ENCODE measurements at places on chromosomes 3 and 15.

GRCh38 chr3:37435572-37435971 lies 261.2 kb upstream of the LRRFIP2 start:
- no peak for DNase-seq

GRCh38 chr3:170419557-170420087 lies 954 bp downstream of the CLDN11 start:
- no peak for DNase-seq

DNA sequence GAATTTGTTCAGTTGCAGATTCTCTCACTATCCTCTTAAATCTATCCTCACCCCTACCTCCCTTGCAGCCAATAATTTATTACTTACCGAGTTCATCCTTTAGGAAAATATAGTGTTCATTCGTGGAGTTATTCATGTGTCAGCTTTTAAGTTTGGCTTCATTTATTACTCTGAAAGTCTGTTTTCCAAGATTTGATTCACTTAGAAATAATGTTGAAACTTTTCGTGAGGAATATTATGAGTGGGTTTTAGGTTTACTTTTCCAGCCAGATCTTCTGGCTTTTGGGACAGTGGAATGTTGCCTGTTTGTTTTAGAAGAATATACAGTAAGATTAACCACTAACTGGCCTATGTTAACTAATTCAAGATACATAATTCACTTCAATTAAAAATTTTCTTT lies 161.0 kb upstream of the CGNL1 start:
- no peak for DNase-seq

GRCh38 chr15:80607287-80607980 lies 87.7 kb upstream of the ABHD17C start:
- DNase-seq = no peak

DNA sequence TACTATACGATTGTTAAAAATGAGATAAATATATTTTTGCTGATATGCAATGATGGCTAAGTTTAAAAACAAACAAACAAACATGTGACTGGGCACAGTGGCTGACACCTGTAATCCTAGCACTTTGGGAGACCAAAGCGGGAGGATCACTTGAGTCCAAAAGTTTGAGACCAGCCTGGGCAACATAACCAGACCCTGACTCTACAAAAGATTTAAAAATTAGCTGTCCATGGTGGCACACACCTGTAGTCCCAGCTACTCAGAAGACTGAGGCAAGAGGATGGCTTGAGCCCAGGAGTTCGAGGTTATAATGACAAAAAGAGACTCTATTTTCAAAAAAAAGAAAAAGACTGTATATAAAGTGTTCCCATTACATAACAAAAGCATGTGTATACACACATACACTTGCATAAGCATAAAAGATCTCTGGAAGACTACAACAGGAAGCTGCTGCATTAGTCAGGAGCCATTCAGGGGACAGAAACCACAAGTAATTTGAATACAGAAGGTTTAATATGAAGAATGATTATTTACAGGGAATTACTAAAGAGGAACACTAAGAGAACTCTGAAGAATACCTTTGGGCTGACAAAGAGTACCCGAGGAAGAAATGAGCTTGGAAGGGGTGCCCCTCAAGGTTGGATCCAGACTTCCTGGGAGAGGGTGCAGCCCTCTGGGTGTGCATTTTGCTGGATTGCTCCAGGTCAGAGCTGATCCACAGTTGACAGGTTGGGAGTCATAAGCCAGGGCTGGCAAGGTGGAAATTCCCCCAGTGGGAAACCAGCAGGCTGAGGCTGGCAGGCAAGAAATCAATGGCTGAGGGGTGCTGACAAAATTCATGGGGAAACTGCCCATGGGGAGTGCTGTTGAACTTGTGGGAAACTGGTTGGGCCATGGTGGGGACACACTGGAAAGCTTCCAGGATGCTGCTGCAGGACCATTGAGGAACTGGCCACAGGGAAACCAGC lies 9.3 kb upstream of the TM4SF18 start:
- peak; percentile 15 for DNase-seq

DNA sequence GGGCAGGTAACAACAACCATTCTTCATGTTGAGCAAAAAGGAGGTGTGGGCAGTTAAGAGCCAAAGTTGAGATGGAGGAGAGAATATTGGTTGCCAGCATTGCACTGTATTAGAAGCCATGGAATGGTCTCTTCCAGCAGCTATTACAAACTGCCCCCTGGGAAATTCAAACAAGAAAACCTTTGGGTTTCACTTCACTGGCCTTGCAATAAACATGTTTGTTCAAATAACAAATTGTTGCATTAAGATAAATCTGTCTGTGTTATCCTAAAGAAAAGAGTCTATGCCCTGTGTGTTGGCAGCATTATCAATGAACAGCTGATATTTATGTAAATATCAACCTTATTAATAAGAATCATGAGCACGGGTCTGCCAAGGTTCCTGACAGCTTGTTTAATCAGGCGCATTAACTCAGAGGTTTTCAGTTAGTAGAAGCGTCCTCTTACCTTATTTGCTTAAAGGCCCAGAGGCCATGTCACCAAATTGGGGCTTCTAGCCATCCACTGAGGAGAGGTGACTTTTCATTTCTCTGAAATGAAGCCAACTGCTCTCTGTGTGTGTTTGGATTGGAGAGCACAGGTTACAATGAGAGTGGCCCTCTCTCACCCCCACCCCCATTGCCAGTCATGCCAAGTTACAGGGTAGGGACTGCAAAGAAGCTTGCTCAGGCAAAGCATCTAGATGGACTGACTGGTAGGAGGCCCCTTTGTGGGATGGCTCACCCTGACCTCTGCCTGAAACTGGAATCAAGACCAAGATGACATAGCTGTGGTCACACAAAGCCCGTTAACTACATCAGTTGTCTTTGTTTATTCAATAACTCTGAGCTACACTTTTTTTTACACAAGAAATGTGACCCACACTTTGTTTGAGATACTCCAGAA lies 10.5 kb downstream of the FILIP1L start:
- DNase-seq = no peak

DNA sequence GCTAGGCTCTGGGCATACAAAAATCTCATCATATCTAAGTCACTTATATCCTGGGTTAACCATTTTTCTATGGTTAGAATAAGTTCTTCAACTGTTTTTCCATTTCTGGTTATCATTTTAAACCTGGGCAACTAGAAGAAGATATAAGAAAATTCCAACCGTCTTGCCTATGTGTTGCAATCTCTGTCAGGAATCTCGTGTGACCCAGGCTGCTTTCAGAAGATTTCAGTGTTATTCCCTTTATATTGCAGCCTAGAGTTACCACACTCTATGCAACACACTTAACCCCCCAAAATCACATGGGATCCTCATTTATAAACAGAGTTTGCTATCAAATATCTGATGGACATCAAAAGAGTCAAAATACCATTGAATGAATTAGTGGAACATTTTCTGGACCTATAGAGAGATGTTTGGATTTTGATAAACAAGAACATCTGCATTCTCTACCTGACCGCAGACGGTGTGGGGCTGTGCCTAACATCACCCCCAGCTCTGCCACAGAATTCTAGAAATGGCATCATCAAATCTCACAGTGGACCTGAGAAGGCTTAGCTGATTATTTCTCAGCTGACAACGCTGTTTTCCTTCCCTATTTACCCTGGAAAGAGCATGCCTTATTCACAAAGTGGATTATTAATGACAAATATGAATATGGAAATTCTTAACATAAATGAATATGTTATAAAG lies 515.7 kb downstream of the NTRK3 start:
- DNase-seq = no peak

- no peak for DNase-seq
These were observed 284.4 kb upstream of the RASGRP1 start for GRCh38 chr15:38849046-38849445.

DNA sequence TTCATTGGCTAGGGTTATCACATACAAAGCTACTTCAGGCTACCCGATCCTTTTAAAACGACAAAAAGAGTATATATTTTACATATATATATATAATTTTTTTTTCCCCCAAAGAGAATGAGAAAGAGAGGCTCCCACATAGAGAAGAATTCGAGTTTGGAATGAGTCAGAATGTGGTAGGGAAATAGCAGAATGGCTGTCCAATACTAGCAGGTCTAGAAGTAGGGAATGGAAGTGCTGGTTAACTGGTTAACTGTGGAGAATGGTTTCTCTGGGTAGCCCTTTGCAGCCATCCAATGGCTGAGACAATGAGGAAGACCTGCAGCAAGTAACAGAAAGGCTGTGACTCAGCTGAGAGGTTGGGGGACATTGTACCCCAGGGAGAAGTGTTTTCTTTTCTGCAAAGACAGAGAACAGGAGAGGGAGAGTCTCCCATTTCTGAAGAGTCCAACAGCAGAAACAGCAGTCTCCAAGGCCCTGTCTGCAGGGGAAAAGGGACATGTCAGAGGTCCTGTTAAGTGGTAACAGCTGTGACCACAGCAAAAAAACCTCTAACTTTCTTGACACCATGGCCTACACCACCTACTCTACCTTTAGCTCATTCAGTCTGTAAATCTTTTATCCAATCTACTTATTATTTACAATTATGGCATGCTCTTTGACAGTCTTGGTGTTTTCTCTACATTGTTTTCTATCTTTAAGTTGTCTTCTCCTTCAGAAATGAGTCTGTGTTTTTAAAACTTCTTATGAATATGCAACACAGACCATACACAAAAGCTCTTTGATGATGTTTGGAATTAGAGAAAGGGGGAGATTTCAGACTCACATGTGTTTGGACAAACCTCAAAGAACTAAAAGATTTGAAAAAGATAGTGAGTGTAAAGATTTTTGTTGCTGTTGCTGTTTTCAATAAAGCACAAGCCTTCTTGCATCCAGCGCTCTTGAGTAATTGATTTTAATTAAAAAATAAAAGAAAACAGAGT lies 116.1 kb upstream of the SLC7A14 start:
- no peak for DNase-seq

DNA sequence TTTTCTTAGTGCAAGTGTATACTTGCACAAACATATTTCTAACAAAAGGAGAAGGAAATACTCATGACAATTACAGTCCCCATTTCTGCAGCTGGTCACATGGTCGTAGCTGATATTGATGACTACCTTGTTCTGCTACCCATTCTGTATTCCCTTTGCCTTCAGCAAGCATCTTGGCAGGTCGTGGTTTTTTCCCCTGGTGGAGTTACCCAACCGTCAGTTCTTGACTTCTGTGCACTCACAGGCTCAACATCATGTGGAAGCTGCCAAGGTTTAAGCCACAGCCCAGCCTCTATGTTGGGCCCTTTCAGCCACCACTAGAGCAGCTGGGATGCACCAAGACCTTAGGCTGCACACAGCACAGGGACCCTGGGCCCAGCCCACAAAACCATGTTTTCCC lies 56.1 kb downstream of the VGLL3 start:
- no peak for DNase-seq

DNA sequence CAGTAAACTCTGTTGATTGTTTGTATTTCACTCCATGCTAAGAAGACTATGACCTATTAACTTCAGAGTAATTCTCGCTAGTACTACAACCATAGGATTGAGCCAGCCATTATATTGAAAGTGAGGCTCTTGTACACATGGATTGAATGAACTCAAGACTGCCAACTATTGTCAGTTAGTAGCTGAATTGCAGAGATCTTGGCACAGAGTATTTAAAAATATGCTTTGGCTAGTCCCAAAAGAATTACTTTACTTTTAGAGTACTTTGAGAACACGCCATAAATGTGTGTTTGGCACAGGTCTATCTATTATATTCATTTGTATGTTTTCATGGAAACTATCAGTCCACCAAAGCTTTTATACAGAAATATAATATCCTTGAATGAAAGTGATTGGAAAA lies 226.7 kb upstream of the DCBLD2 start:
- DNase-seq = no peak

DNA sequence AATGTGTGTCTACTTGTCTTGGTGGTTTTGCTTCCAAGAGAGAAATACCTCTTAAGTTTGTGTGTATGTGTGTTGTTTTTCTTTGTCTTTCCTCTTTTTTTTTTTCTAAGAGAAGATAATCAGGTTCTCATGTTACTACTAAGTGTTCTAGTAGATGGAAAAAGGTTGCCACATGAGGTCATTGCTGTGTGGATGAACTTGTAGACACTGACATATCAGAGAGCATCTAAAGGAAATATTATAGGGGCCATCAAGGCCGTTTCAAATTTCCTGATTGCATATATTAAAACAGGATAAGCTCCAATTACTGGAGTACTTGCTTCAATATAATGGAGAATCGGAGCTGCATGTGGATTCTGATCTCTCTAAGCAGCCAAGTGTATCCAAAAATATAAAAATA lies 747.5 kb downstream of the NR2F2 start:
- DNase-seq = no peak

GRCh38 chr3:170697131-170697530 lies 111.3 kb upstream of the SLC7A14 start:
- DNase-seq = no peak

DNA sequence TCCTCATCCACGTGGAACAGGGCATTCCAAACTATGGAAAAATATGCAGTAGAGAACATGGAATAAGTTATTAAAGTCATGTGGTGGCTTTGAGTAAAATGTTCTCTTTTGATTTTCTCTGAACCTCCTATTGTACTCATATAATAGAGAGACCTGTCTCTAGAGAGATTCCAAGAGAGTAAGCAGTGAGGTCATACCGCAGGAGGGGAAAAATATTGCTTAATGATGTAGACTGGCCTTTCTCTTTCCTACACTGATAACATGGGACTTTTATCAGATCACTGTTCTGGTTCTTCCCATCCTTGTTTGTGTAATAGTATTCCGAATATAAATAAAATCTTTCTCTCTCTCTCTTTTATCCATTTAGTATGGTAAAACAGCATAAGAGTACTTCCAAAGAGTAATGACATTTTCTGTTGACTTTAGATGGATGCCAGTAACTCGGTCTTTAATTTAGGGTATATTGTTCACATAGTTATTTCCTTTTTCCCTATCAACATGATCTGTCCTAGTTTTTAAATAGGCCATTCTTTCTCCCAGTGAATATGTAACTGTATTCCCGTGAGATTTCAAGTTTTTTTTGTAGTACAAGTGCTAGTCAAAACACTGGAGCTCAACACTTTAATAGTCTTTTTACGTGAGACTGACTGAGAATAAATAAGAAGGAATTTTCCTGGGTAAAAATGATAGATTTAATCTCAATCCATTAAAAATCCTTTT lies 814.0 kb upstream of the LMCD1 start:
- no peak for DNase-seq
